Fibroblast of lung (primary cell): ENCODE measurements at places on chromosomes 7 and 10. TPM values are rescaled to one million over a fixed set of nuclear protein-coding genes. Genes with fewer than 3 reads are reported as not detected.

FAM221A gene
- 1.1 and 1.5 TPM in 2 replicates for polyA plus RNA-seq

PPP1R3C gene
- 25.0 and 67.8 TPM in 2 replicates for polyA plus RNA-seq

NRCAM gene
- polyA plus RNA-seq = 1.2 and 2.2 TPM in 2 replicates

HACD1 gene
- polyA plus RNA-seq = 29.6 and 53.4 TPM in 2 replicates

SLC16A12 gene
- 0.26 and 0.46 TPM in 2 replicates for polyA plus RNA-seq

PROSER2 gene
- polyA plus RNA-seq = 1.2 and 1.5 TPM in 2 replicates

DNA sequence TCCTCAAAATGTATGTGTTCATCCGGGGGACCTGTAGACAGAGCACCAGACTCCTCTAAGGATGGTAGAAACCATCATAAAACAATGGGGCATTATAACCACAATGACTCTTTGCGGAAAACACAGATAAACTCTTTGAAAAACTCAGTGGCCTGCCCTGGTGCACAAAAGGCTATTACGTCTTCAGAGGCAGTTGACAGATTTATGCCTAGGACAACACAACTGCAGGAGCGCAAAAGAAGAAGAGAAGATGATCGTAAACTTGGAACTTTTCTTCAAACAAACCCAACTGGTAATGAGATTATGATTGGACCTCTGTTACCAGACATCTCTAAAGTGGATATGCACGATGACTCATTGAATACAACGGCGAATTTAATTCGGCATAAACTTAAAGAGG lies 6.0 kb downstream of the RBM48 start:
- no peak for DNase-seq

- DNase-seq = no peak
Observed at GRCh38 chr10:96709525-96709924, 10.8 kb downstream of the PIK3AP1 start.

DNA sequence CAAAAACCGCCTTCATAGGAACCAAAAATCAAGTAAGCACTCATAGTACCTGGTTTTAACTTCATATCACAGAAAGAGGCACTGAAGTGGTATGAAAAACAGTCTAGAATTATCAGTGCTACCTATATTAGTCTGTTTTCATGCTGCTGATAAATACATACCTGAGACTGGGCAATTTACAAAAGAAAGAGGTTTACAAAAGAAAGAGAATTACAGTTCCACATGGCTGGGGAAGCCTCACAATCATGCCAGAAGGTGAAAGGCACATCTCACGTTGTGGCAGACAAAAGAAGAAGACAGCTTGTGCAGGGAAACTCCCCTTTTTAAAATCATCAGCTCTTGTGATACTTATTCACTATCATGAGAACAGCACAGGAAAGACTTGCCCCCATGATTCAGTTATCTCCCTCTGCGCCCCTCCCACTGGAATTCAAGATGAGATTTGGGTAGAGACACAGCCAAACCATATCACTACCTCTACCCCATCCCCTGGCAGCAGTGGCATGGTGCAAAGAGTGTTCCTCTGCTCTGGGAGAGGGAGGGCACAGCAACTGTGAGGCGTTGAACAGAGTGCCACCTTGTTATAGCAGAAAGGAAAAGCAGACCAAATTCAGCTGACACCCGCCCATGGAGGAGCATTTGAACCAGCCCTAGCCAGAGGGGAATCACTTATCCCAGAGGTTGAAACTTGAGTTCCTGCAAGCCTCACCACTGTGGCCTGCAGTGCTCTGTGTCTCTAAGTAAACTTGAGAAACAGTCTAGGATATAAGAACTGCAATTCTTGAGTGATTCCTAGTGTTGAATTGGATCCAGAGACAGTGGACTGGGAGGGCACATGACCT lies 61.9 kb upstream of the PTPRZ1 start:
- no peak for DNase-seq

GRCh38 chr10:88092265-88092664 lies 228.8 kb downstream of the PTEN start:
- no peak for DNase-seq

- DNase-seq = no peak
Observed at GRCh38 chr7:91287371-91288084, 23.3 kb downstream of the FZD1 start.

DNA sequence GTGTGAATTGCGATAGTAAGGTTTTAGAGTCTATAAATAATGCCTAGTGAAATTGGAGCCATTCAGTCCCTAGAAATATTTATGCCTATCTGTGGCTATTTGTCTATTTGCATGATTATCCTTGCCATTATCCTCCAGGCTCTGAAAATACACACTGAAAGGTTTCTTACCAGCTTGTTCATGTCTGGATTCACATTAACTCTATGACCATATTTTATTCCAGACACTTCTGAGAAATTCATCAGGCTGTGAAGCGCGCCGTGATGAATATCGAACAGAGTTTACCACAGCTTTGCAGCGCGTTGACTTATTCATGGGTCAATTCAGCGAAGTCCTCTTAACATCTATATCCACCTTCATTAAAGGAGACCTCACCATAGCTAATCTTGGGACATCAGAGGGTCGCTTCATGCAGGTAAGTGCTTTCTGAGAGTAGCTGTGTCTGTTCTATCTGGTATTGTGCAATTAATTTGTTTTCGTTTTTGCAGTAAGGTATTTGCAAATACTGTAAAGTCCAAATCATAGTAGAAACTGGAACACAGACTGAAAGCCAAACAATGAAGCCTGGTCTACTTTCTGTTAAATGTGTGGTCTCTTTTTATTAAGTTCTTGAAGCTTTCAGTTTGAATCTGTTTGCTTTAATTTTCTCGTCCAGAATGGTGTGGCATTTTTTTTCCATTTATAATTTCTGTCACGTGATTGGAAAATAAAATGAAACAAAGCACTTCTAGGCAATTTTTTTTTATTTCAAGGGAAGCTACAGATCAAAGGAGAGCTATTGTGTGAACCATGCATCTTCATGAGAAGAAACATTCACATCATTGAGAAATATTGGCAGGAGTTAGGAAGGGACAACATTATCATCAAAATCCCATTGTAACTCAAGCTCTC lies 59.7 kb downstream of the MET start:
- no peak for DNase-seq

GRCh38 chr7:52540041-52540440 lies 495.4 kb upstream of the POM121L12 start:
- peak; percentile 55 for DNase-seq

DNA sequence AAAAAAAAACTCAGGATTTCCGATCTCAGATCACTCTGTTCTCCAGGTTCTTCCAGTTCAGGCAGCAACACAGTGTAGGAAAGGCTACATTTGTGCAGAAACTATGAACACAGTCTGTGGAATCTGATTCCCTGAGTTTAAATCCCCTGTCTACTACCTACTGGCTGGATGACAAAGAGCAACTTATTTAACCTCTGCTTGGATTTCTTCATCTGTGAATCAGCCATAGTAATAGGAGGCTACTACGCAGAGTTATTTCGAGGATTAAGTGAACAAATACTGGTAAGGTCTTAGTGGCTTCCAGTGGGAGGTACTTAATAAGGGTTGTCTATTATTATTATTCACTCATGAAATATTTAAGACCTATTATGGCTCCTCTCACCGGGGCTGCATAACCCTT lies 44.3 kb upstream of the PDCD4 start:
- DNase-seq = peak; percentile 12

GRCh38 chr10:47076949-47077361 lies 165.7 kb downstream of the PTPN20 start:
- peak; percentile 11 for DNase-seq
